ENCODE measurements at places on chromosomes 3 and 15.
A peak's percentile ranks its signal among the peaks of the same experiment; 100 is the strongest.

DNA sequence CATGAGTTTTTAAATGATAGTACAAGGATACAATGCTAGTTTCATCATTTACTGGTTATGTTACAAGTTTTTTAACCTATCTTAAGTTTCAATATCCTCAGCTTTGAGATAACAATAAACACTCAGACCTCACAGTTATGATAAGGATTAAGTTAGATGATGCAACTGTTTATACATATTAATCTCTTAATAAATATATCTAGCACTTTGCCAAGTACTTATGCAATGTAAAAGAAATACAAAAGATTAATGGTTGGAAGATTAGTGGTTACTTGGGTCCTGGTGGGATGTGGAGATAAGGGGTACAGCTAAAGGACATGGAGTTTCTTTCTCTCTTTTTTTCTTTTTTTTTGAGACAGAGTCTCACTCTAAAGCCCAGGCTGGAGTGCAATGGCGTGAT lies 12.0 kb downstream of the SPPL2A start:
- H3K27me3 ChIP-seq: no peaks in the 10 kb centered on the region
- peaks cover 76% of the 10 kb centered on the region for H3K4me1 ChIP-seq
- ATAC-seq: no peak
- H3K36me3 ChIP-seq: no peaks in the 10 kb centered on the region
- H3K27ac ChIP-seq: peak overlapping the region; percentile 33

- no peaks in the 10 kb centered on the region for H3K36me3 ChIP-seq
- no peaks in the 10 kb centered on the region for H3K4me1 ChIP-seq
- H3K4me3 ChIP-seq: no peak overlapping the region
- H3K27ac ChIP-seq: no peak overlapping the region
- no peaks in the 10 kb centered on the region for H3K27me3 ChIP-seq
- ATAC-seq: no peak
Observed at GRCh38 chr3:133833267-133833666, 27.7 kb downstream of the SRPRB start.

DNA sequence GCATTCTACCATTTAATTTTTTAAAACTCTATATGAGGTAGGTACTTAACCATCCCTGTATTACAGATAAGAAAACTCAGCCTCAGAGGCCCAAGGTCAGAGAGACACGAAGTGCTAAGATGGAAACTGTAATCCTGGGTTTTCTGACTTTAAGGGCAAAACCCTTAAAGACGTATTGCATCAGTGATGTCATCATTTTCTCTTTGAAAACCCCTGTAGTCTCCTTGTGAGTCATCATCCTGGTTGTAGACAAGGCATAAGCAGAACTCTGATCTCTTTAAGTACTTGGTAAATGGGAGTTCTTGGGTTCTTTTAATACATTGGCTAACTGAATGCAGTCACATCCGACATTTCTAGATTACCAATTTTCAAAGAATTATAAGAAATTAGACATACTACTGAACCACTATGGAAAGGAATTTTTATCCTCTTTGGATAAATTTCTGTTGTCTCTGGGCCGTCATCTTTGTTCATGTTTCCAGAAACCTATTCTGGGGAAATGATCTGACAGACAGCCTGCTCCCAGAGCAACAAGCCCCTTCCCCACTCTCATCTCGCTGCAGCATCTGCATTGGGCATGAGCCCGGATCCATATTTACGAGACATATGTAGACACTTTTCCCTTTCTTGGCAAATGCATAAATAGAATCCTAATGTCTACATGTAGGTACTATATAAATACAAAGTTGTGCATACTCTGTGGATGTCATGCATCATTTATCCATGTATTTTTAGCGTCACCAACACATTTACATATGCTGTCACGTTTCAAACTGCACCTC lies 48.7 kb upstream of the MDFIC2 start:
- H3K27ac ChIP-seq: no peak overlapping the region
- no peak for ATAC-seq
- H3K27me3 ChIP-seq: no peaks in the 10 kb centered on the region
- H3K36me3 ChIP-seq: no peaks in the 10 kb centered on the region
- no peak overlapping the region for H3K4me3 ChIP-seq

GRCh38 chr15:65389226-65389625 lies 11.4 kb upstream of the IGDCC3 start:
- no peaks in the 10 kb centered on the region for H3K36me3 ChIP-seq
- no peak overlapping the region for H3K4me3 ChIP-seq
- no peak for ATAC-seq
- H3K27me3 ChIP-seq: peaks cover 21% of the 10 kb centered on the region
- no peaks in the 10 kb centered on the region for H3K4me1 ChIP-seq
- H3K27ac ChIP-seq: no peak overlapping the region

GRCh38 chr3:64685800-64686445 lies 1.9 kb downstream of the ADAMTS9 start:
- peak overlapping the region; percentile 77 for H3K4me3 ChIP-seq
- H3K27ac ChIP-seq: peak overlapping the region; percentile 96
- H3K27me3 ChIP-seq: no peaks in the 10 kb centered on the region
- H3K4me1 ChIP-seq: no peaks in the 10 kb centered on the region
- peak; percentile 91 for ATAC-seq
- H3K36me3 ChIP-seq: peaks cover 1% of the 10 kb centered on the region

- no peaks in the 10 kb centered on the region for H3K27me3 ChIP-seq
- H3K4me3 ChIP-seq: no peak overlapping the region
- no peak for ATAC-seq
- no peak overlapping the region for H3K27ac ChIP-seq
- peaks cover 65% of the 10 kb centered on the region for H3K4me1 ChIP-seq
- H3K36me3 ChIP-seq: no peaks in the 10 kb centered on the region
Observed at GRCh38 chr3:45664578-45664977, 24.6 kb upstream of the SACM1L start.

- no peak for ATAC-seq
- no peaks in the 10 kb centered on the region for H3K4me1 ChIP-seq
- H3K4me3 ChIP-seq: no peak overlapping the region
- H3K27me3 ChIP-seq: no peaks in the 10 kb centered on the region
- H3K36me3 ChIP-seq: no peaks in the 10 kb centered on the region
Observed at GRCh38 chr3:105649480-105649879, 219.3 kb downstream of the CBLB start.

- no peak for ATAC-seq
- H3K4me1 ChIP-seq: no peaks in the 10 kb centered on the region
- H3K4me3 ChIP-seq: no peak overlapping the region
- no peak overlapping the region for H3K27ac ChIP-seq
- H3K27me3 ChIP-seq: no peaks in the 10 kb centered on the region
- no peaks in the 10 kb centered on the region for H3K36me3 ChIP-seq
Observed at GRCh38 chr15:37218351-37218916, 118.1 kb upstream of the MEIS2 start.

GRCh38 chr15:88802250-88802990 lies 816 bp upstream of the ACAN start:
- no peaks in the 10 kb centered on the region for H3K4me1 ChIP-seq
- H3K4me3 ChIP-seq: no peak overlapping the region
- H3K36me3 ChIP-seq: no peaks in the 10 kb centered on the region
- H3K27ac ChIP-seq: no peak overlapping the region
- no peak for ATAC-seq

- H3K27me3 ChIP-seq: no peaks in the 10 kb centered on the region
- no peak overlapping the region for H3K4me3 ChIP-seq
- no peak for ATAC-seq
- H3K36me3 ChIP-seq: no peaks in the 10 kb centered on the region
- H3K27ac ChIP-seq: no peak overlapping the region
- H3K4me1 ChIP-seq: no peaks in the 10 kb centered on the region
Observed at GRCh38 chr15:42363487-42363886, 4.2 kb downstream of the CAPN3 start.

DNA sequence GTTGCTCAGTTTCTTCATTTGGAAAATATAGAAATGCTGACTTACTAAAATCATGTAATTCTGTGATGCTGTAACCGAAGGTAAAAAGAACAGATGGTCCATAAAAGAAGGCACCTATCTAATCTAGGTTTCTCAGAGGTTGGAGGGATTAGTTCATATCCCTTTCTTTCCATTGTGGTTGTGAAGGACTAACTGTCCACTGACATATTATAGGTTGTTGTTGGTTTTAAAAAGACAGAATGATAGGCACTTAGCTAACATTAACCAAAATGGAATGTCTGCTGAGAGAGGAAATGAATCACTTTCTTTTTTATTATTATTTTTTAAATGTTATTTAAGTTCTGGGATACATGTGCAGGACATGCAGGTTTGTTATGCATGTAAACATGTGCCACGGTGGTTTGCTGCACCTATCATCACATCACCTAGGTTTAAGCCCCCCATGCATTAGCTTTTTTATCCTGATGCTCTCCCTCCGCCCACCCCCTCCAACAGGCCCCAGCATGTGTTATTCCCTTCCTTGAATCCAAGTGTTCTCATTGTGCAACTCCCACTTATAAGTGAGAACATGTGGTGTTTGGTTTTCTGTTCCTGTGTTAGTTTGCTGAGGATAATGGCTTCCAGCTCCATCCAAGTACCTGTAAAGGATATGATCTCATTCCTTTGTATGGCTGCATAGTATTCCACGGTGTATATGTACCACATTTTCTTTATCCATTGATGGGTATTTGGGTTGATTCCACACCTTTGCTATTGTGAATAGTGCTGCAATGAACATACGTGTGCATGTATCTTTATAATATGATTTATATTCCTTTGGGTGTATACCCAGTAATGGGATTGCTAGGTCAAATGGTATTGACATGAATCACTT lies 45.8 kb downstream of the ALDH1A2 start:
- no peak overlapping the region for H3K4me3 ChIP-seq
- no peaks in the 10 kb centered on the region for H3K36me3 ChIP-seq
- no peaks in the 10 kb centered on the region for H3K4me1 ChIP-seq
- no peak for ATAC-seq

DNA sequence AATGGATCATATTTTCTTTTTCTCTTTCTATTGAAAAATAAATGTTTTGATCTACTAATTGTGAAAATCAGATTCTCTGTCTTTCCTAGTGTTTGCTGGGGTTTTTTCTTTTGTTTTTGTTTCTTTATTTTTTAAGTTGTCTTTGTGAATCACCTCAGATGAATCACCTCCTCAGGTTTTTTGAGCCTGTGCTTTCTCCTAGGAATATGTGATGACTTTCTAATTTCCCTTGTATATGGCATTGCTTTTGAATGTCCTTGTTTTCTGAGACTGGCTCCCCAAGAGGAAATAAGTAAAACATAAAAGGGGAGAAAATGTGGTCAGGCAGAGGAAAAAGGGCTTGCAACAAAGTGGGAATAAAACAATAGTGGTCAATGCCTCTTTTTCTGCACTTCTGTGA lies 750.0 kb downstream of the ZPLD1 start:
- H3K27ac ChIP-seq: no peak overlapping the region
- no peaks in the 10 kb centered on the region for H3K36me3 ChIP-seq
- no peak overlapping the region for H3K4me3 ChIP-seq
- ATAC-seq: no peak
- H3K4me1 ChIP-seq: no peaks in the 10 kb centered on the region
- no peaks in the 10 kb centered on the region for H3K27me3 ChIP-seq

DNA sequence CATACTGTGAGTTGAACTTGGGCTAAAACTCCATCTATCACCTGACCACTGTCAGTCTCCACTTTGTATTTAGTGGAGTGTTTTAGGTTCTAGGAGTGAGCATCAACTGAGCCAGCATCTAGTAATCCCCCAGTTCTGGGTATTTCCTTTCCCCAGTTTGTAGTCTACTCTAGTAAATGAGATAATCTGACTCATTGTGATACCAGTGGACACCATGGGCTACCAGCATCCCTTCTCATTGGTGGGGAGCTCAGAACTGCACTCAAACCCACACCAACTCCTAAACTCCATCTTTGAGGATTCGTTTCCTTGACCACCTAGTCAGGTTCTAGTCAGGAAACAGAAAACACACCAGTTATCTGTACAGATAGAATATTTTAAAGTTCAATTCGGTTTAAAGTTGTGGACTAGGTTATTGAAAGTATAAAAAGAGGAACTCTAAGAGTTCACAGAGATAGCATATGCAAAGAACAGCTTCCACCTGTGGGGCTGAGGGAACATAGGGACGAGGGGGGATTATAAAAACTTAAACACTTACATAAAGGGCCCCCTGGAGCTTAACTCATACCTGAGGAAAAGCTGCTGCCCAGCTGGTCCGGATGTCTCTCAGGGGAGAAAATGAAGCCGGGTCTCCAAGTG lies 36.0 kb downstream of the LEO1 start:
- H3K27ac ChIP-seq: no peak overlapping the region
- ATAC-seq: no peak
- H3K4me3 ChIP-seq: no peak overlapping the region
- H3K4me1 ChIP-seq: peaks cover 10% of the 10 kb centered on the region
- H3K27me3 ChIP-seq: no peaks in the 10 kb centered on the region
